ENCODE measurements at places on chromosomes 6 and 20.

- no peak for DNase-seq
These were observed 491.4 kb upstream of the RNF217 start for GRCh38 chr6:124470803-124471202.

DNA sequence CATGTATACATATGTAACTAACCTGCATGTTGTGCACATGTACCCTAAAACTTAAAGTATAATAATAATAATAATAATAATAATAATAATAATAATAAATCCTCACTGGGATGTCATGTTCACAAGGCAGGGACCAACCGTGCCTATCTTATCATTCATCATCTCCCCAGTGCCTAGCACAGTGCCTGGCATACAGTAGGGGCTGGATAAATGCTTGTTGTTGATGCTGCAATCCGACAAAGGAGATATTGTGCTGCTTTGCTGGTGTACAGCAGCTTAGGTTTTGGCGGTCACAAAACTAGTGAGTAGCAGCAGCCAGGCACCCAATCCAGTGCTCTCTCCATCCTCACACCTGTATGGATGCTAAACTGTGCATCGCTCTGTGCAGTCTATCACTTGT, 94.1 kb upstream of the ASF1A start:
- no peak for DNase-seq

DNA sequence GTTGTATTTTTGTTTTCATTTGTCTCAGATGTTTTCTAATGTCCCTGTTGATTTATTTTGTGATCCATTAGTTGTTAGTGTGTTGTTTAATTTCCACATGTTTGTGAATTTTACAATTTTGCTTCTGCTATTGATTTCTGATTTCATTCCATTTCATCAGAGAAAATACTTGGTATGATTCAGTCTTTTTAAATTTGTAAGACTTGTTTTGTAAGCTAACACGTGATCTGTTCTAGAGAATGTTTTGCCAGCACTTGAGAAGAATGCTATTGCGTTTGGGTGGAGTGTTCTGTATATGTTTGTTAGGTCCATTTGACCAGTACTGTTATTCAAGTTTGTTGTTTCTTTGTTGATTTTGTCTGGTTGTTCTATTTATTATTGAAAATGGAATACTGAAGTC, 53.9 kb downstream of the KIZ start:
- no peak for DNase-seq

DNA sequence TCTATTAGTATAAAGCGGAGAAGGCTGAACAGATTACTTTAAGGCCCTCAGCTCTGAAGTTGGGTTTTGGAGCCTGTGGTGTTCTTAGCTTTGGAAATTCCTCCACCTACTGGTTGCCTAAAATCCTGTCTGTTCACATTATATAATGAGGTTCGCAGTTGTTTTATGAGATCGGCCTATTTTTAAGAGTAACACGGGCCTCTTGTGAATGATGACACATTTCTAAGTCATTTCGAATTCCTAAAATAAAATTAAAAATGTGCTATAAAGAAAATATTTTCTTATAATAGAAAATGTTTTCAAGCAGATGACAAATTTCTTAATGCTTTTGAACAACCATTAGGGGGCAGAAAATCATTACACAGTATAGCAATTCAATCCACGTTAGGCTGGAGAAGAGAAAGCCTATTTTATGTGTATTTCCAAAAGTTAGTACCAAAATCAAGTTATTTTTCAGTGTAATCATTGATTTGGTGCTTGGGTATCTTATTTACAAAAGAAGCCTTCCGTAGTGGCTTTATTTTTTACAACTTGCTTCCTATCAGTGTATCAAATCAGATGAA, 15.8 kb upstream of the FAM8A1 start:
- DNase-seq: peak; percentile 53

- no peak for DNase-seq
These were observed 559.3 kb downstream of the C6orf118 start for GRCh38 chr6:164750128-164750527.

DNA sequence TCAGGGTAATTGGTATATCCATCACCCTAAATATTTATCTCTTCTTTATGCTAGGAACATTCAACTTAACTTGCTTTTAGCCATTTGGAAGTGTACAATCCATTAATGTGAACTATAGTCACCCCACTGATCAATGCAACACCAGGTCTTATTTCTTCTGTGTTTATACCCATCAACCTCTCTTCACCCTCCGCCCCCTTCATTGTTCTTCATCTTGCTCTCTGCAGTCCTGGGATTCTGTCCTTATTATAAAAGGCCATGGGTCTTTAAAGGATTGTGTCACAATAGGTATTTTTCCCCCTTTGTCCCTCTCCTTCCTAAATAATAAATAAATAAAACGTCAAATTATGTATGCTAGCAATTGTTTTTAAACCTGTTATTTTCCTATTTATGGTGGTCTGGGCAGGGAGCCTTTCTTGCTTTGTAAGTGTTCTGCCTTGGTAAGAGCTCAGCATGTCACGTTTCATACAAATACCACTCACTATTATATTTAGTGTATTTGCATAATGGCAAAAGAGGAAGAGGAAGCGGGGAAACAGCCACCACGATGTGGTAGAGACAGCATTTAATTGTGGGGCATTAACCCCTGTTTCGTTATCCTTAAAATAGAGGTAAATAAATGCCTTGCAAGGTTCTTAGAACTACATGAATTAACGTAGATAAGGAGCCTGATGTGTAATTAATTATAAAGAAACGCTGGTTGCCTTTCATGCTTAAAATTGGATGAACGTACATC, 1.9 kb downstream of the ABRACL start:
- DNase-seq: no peak

- peak; percentile 76 for DNase-seq
These were observed 6.2 kb downstream of the LINC00237 start for GRCh38 chr20:21099751-21100577.

GRCh38 chr20:19890445-19891051, 126.6 kb upstream of the NAA20 start:
- no peak for DNase-seq

GRCh38 chr20:8406391-8406790, 274.3 kb downstream of the PLCB1 start:
- no peak for DNase-seq

DNA sequence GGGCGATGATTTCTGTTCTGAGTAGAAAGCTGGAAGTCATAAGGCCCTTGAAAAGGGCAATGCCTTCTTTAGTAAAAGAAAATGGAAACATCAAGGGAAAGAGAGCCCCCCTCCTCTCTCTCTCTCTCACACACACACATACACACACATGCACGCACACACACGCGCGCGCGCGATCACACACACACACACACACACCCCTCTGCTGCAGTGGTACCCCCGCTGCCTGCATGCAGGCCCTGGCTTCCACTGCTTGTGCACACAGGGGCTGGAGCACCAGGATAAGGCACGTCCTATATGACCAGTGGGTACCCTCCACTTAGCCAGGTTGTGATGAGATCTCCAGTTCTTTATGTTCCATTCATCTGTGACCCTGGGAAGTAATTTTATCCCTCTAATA, 300.9 kb downstream of the SLC35F1 start:
- DNase-seq: peak; percentile 48

DNA sequence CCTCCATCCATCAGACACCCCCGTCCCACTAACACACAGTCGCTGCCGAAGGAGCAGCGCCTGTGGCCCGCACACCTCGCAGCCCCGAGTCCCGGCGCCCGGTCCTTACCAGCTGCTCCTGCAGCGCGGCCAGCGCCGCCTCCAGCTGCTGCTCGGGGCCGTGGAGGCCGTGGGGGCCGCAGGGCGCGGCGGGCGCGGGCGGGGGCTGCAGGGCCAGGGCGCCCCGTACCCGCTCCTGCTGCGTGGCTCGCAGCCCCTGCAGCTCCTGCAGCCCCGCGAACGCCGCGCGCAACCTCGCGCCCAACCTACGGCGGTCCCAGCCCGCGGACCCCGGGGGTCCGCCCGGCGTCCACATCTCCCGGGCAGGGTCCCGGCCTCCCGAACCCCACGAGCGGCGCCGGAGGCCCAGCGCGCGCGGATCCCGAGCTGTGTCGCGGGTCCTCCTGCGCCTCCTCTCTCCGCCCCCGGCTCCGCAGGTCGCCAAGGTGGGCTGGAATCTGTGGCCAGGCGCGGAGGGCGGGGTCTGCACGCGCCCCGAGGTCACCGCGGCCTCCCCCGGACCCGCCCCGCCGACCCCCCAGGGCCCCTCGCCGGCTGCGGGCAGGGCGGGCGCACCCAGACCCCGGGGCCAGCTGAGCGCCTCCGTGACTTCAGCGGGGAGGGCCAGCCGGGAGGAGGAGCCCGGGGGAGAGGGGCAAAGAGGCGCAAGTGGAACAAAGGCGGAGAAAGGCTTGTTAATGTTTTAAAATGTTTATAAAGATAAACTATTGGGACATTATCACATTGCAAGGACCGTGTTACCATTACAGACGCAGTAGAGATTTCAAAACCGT, at the start of gene DACT2:
Gene DACT2, minus strand, starts transcription at position 499 of the 833 bp plus-strand sequence. Its CDS starts 144 bp downstream, at position 355.
- DNase-seq: peak; percentile 80

DNA sequence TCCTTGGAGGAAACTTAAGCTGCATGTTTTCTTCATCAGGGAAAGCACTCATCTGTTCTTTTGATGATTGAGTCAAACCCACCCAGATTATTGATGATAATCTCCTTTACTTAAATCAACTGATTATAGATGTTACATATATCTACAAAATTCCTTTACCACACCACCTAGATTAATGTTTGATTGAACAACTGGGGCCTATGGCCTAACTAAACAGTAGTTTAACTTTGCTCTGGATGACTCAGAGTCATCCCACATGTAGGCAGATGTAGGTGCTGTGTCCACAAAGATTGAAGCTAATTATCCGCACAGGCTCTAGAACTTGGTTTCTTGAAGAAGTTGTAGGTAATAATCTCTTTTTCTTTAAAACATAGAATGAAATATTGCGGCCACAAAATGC, 42.2 kb downstream of the PKIB start:
- DNase-seq: no peak

- no peak for DNase-seq
These were observed 44.1 kb downstream of the SESN1 start for GRCh38 chr6:109050447-109051102.

GRCh38 chr6:158688860-158689259, 39.0 kb downstream of the SYTL3 start:
- no peak for DNase-seq

DNA sequence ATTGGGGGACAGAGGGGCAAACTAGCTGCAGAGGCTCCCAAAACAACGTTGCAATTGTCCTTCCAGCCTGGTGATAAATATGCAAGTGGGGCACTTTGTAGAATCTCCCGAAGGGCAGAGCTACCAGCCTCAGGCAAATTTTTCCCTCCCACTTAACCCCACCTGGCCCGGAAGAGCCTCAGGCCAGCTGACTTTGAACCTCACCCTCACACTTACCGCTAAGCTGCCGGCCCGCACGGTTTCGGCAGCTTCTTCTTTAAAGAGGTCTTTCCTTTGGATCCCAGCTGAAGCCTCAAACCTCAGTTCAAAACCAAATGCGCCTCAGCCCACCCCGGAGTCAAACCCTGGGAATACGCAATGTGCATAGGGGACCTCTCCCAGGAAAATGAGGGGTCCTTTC, 2.5 kb downstream of the OVOL2 start:
- DNase-seq: peak; percentile 67

- no peak for DNase-seq
These were observed 161.5 kb upstream of the CDH4 start for GRCh38 chr20:61090541-61090940.
